ENCODE measurements at places on chromosomes 7 and 10. TPM values are rescaled to one million over a fixed set of nuclear protein-coding genes. Genes with fewer than 3 reads are reported as not detected.

DNA sequence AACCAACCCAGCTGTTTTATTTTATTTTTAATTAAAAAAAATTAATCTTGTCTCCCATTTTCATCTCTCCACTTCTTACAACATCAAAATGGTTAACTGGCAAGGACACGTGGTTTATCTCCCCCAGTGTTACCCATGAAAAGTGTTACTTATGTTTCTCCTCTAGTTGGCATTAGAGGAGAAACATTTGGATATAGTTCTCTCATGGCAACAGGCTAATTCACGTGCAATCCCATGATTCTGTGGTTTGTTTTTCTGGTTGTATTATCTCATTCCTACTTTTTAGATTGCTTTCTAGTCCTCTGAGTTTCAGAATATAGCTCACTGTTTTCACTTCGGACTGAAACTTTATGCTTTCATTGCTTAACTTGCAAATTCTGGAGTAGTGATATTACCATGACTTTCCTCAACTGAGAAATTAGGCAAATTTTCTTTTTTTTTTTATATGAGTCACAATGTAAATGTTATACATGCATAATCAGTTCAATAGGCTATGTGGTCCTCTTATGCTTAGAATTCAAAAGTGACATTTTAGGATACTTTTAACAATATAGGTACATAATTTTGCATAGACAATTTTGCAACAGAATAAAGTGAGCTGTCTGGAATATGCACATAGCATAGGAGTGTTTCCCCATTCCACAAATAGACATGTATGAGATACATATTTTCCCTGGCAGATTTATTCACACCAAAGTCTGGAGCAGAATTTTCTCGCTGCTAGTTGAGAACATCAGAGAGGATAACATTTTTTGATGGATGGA is 43.0 kb downstream of the LHFPL3 start:
- no peak for DNase-seq

DNA sequence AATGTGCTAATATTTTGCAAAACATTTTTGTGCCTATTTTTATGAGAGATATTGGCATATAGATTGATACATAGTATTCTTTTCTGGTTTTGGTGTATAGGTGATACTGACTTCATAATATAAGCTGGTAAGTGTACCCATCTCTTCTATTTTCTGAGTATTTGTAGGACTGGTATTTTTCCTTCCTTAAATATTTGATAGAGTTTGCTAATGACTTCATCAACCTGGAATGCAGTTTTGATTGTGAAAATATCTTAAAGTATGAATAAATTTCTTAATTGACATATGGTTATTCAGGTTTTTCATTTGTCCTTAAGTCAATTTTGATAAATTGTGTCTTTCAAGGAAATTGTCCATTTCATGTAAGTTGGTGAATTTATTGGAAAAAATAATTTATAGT is 6.1 kb upstream of the SCRN1 start:
- DNase-seq: no peak

- no peak for DNase-seq
These were observed 43.6 kb upstream of the KLF6 start for GRCh38 chr10:3828404-3829155.

DNA sequence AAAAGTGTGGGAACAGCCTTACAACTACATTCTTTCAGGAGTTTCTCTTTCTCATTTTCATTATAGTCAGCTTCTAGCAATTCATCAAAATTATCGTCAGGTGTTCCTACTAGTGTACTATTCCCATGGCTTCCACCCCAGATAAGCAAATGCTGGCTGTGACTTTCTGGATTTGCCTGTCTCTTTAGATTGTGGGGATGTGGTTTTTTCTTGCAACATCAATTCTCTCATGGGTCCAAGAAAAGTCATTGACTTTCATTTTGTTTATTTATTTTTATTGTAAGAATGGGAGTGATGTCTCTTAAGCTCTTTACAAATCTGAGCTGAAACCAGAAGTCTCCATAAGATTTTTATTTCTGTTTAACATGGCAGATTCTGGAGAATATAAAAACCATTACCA is 349.7 kb upstream of the SEMA3C start:
- DNase-seq: no peak

GRCh38 chr10:71737834-71738197 is 18.2 kb upstream of the C10orf105 start:
- no peak for DNase-seq

DNA sequence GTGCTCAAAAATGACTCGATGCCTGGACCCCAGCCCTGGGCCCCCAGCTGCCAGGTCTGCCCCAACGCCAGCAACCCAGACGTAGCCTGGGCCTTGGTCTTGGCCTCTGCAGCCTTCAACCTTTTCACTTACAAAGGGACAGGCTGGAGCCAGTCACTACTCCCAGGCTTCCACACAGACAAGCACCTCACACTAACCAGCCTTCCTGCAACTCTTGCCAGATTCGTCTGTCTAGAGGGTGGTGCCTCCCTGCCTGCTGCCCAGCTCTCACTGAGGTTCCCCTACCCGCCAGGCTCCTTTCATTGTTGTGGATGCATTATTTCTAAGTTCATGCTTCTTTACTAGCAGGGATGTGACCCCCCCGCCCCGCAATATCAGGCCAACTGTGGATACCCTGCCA is 56.3 kb downstream of the NUDCD3 start:
- no peak for DNase-seq

GRCh38 chr10:92993699-92994272 is 66.8 kb upstream of the CYP26C1 start:
- no peak for DNase-seq

DNA sequence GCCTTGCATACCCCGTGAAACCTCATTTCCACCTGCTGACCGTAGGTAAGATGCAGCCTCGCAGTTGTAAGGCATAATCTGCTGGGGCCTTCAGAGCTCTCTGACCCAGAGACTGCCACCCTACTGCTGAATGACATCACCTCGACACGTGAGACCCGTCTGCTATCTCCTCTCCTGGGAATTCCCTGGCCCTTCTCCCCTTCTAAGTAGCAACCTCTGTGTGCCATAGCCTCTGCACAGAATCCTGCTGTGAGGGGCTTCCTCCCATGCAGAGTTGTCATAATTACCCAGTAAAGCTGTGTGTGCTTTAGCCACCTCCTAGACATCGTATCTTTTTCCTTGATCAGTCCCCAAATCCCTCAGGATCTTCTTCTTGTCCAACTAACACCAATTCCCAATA is 106.7 kb downstream of the CACNB2 start:
- DNase-seq: no peak

DNA sequence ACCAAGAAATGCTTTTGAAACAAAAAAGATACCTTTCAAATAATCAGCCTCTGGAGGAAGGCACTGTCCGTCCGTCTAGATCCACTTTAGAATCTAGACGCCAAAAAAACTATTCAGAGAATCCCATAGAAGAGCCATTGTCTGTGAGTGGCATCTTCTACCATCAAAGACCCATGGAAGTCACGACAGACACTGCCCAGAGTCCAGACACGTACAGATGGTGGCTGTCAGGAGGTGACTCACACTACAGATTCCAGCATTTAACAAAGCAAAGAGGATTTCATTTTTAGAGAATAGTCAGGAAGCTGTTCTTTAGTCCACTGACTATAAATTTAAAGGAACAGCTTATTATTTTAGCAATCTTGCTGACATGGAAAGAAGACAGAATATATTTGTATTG is 11.7 kb downstream of the C1QL3 start:
- DNase-seq: no peak

- DNase-seq: no peak
These were observed 184.7 kb upstream of the FZD1 start for GRCh38 chr7:91079487-91079886.

The OLAH gene
- total RNA-seq: not detected

The ZNF783 gene
- total RNA-seq: 8.6 TPM

The ELFN1 gene
- 5.0 TPM for total RNA-seq

The GIMAP1 gene
- not detected for total RNA-seq

The ZNF853 gene
- 9.8 TPM for total RNA-seq

The PDZD7 gene
- 2.3 TPM for total RNA-seq

Measured in GM23338 (cell line).